H9 (cell line): ENCODE measurements at places on chromosomes 6 and 20. TPM values are rescaled to one million over a fixed set of nuclear protein-coding genes. Genes with fewer than 3 reads are reported as not detected.

- no peaks in the 10 kb centered on the region for H3K27me3 ChIP-seq
- no peak overlapping the region for H3K27ac ChIP-seq
Measured at GRCh38 chr20:23242104-23242503, 108.5 kb upstream of the NXT1 start.

Gene KIF25
- 0.22 and 0.59 TPM in 2 replicates for total RNA-seq

GRCh38 chr6:16670183-16670582 lies 91.1 kb downstream of the ATXN1 start:
- no peak overlapping the region for H3K4me3 ChIP-seq
- no peak overlapping the region for H3K27ac ChIP-seq
- no peaks in the 10 kb centered on the region; the same call in 1 of the 2 replicates for H3K4me1 ChIP-seq
- no peak for DNase-seq

- H3K36me3 ChIP-seq = no peaks in the 10 kb centered on the region
- H3K4me3 ChIP-seq = no peak within 1 kb of the TSS
- peak; percentile 65 for DNase-seq
Measured at GRCh38 chr6:32589596-32590449, at the start of gene HLA-DRB1. Gene HLA-DRB1 (minus strand): TSS chr6:32589848. CDS start chr6:32589742, 106 bp downstream.

DNA sequence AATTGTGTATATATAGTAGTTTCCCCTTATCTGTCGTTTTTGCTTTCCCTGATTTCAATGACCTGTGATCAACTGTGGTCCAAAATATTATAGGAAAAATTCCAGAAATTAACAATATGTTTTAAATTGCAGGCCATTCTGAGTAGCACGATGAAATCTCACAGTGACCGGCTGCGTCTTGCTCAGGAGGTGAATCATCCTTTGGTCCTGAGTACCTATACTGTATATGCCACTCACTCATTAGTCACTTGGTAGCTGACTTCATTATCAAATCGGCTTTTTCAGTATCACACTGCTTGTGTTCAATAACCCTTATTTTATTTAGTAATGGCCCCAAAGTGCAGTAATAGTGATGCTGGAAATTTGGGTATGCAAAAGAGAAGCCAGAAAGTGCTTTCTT lies 728.3 kb upstream of the EYS start:
- DNase-seq = no peak
- no peaks in the 10 kb centered on the region for H3K27me3 ChIP-seq
- H3K36me3 ChIP-seq = no peaks in the 10 kb centered on the region
- no peak overlapping the region for H3K27ac ChIP-seq

DNA sequence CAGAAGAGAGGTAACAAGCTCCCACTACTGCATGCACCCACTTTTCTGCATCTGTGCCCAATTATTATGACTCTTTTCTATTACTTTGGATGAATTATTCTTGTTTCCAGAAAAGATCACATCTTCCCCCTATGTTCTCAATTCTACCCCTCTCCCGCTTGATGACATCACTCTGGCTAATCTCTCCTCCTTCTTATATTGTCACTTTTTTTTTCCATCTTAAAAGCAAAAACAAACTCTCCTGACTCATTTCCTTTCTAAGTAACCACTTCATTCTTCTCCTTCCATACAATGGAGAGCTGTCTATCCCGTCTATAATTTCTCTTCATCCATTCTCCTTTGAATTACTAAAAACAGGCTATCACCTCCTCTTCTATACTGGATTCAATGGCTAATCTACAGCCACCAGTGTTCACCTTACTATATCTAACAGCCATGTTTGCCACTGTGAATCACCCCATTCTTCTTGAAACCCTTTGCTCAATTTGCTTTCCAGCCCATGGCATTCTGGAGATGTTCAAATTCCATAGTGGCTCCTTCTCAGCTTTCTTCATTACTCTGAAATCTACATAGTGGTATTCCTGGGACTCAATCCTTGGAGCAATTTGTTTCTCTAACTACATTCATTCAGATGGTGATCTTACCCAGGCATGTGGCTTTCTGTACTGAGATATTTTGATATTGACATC lies 378.4 kb downstream of the ARHGAP18 start:
- DNase-seq = no peak
- no peaks in the 10 kb centered on the region for H3K36me3 ChIP-seq
- H3K4me3 ChIP-seq = no peak overlapping the region
- H3K27me3 ChIP-seq = no peaks in the 10 kb centered on the region
- peaks cover 5% of the 10 kb centered on the region; the same call in 1 of the 2 replicates for H3K4me1 ChIP-seq

DNA sequence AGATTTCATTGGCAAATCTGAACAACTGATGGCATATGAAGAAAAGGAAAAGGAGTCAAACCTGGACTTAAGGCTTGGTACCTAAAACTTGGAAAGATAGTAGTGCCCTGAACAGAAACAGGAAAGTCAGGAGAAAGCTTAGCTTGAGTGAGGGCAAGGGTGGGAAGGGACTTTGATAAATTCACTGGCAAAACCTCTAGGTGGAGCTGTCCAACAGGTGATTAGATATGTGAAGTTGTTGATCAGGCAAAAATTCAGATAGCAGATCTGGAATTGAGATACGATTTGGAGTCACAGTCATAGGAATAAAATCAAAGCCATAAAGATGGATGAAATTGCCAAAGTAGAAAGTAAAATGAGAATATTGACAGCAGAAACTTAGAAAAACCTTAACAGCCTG lies 16.1 kb upstream of the ZNF292 start:
- no peaks in the 10 kb centered on the region for H3K4me1 ChIP-seq
- no peaks in the 10 kb centered on the region for H3K27me3 ChIP-seq
- no peak overlapping the region for H3K4me3 ChIP-seq
- DNase-seq = no peak
- peaks cover 24% of the 10 kb centered on the region for H3K36me3 ChIP-seq
- no peak overlapping the region for H3K27ac ChIP-seq

Gene RIPOR3
- total RNA-seq = 0.46 and 0.48 TPM in 2 replicates

DNA sequence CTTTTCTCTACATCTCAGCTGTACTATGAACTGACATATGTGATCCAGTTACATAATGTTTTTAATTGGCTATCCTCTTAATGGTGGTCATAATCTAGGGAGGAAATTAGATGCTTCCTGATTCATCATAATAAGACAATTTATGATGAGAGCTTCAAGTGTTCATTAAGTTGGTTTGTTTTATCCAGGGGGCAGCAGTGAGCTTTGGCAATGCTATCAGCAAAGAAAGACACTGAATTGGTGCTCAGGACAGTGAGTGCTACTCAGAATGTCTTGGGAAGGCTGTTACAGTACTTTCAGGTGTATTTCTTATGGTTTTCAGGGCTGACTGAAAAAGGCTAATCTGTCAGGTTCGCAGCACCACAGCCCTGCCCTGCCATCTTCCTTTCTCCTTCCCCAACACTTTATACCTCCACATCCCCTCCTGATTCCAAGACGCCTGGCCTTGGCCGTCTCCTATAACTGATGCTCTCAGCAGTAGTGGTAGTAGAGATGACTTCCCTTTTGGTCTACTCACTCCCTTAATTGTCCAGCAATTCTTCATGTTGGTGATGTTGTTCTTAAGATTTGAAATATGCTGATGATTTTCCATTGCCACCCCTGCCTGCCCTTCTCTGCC lies 67.0 kb upstream of the TNFAIP3 start:
- H3K27me3 ChIP-seq = no peaks in the 10 kb centered on the region
- H3K36me3 ChIP-seq = no peaks in the 10 kb centered on the region

DNA sequence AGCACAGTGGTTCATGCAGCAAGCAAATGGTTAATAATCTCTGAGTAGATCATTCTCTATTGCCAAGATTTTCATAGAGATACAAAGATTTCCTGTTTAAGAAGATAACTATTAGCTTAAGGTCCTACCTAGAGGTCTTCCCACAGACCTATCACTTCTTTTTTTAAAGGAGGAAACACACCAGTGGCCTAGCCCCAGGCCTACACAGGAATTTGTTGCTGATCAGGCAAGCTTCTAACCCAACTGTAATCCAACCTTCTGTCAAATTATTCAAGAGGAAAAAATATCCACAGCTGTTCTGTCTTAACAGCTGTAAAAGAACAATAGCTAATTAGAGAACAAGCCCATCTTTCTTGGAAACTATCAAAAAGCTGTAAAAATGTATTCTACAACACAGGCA lies 332.8 kb downstream of the BTBD9 start:
- DNase-seq = no peak
- no peaks in the 10 kb centered on the region for H3K36me3 ChIP-seq
- no peaks in the 10 kb centered on the region for H3K4me1 ChIP-seq
- H3K27me3 ChIP-seq = no peaks in the 10 kb centered on the region
- no peak overlapping the region for H3K27ac ChIP-seq

- peak overlapping the region; percentile 52 for H3K4me3 ChIP-seq
- H3K27ac ChIP-seq = no peak overlapping the region
Measured at GRCh38 chr6:158703837-158704822, 54.3 kb downstream of the SYTL3 start.

DNA sequence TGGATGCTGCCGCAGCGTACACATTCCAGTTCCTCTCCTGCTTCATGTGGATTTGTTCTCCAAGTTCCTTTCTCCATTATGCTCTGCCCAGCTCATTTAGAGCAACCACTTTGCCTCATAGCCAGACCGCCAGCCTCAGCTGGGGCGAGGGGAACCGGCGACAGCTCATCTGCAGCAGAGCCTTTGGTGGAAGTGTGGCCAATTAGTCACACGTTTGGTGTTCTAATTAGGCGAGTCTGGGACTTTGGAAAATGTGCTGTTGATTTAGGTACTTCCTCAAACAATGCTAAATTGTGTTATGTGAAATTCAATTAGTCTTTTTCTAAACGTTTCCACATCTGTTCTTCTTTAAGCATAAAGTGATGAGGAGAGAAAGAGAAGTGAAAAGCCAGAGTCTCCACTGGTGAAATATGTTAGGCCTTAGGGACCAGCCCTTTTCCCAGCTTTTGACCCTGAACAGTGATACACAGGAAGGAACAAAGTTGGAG lies 217.9 kb downstream of the TBX18 start:
- H3K4me1 ChIP-seq = no peaks in the 10 kb centered on the region
- H3K36me3 ChIP-seq = no peaks in the 10 kb centered on the region

- DNase-seq = no peak
- no peaks in the 10 kb centered on the region; the same call in 2 of the 3 replicates for H3K36me3 ChIP-seq
- H3K4me1 ChIP-seq = no peaks in the 10 kb centered on the region
Measured at GRCh38 chr20:24117383-24117782, 128.8 kb upstream of the GGTLC1 start.

DNA sequence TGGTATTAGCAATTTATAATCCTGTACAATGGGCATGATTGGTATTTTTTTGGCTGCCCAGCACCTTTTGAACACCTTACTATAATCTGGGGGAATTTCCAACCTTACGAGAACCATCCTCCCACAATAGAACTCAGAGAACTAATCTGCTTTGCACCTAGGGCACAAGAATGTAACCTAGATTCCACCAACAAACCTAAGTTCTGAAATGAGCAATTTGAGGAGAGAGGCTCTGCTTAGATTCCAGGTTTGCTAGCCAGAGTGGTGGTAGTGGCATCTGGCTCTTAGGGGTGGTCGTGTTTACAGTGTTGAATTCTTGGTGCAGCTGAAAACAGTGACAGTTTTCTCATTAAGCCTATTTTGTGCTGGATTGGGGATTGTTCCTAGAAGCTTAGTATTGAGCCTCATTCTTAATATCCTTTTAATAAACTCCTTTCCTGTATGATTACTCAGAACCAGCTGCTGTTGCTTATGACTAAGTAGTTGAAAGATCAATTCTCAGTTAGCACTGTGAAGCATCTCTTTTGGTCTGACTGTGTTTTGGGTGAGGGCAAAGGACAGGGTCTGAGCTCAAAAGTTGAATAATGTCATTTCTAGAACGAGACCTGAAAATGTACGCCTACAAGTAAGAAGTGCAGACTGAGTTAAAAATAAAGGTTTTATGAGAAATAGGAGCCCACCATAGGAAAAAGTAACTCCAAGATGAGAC lies 385.6 kb downstream of the CDKAL1 start:
- H3K36me3 ChIP-seq = peaks cover 17% of the 10 kb centered on the region
- peaks cover 4% of the 10 kb centered on the region; the same call in 1 of the 2 replicates for H3K4me1 ChIP-seq
- no peak overlapping the region for H3K27ac ChIP-seq
- DNase-seq = no peak
- H3K27me3 ChIP-seq = no peaks in the 10 kb centered on the region
- no peak overlapping the region for H3K4me3 ChIP-seq

Gene BPIFB4
- not detected in 2 replicates for total RNA-seq

DNA sequence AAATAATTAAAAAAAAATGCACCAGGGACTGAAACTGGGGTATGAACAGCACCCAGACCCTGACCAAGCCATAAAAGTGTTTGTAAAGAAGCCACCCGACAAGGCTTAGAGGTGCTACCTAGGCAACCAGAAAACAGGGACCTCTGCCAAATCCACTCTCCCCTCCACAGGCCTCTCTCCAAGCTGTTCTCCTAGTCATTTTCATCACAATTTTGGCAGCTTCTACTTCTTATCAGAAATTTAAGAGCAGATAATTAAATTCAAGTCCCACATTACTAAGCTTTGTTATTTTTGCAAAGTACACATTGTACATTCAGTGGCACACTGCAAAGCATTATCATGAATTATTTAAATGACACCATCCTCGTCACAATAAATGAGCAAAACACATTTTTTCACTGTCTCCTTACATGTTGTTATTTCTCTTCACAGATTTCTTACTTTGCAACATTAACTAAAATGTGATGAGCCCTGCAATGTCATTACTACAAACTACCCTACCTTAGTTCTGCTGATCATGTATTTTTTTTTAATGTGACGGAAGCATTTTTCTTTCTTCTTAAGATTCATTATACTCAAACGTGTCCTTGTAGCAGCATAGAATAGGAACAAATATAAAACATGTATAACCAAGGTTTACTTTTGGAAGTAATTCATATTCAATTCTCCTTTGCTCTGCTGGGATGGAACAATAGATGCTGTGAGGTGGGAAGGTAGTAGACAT lies 38.1 kb downstream of the ECT2L start:
- no peak overlapping the region for H3K4me3 ChIP-seq
- no peak for DNase-seq
- H3K27me3 ChIP-seq = no peaks in the 10 kb centered on the region
- no peaks in the 10 kb centered on the region for H3K36me3 ChIP-seq

Gene RIMS4
- total RNA-seq = 15.5 and 16.3 TPM in 2 replicates

GRCh38 chr6:55167860-55168259 lies 6.5 kb upstream of the HCRTR2 start:
- no peak overlapping the region for H3K27ac ChIP-seq
- H3K36me3 ChIP-seq = no peaks in the 10 kb centered on the region
- H3K4me3 ChIP-seq = no peak overlapping the region
- H3K27me3 ChIP-seq = no peaks in the 10 kb centered on the region
- DNase-seq = no peak
- no peaks in the 10 kb centered on the region for H3K4me1 ChIP-seq

Gene FAM83C
- total RNA-seq = not detected in 2 replicates

Gene TSHZ2
- total RNA-seq = 0.07 TPM in 1 of 2 replicates, not detected in the other

Gene HLA-DRB1
- total RNA-seq = 24.7 and 25.9 TPM in 2 replicates

Gene LY6G5C
- total RNA-seq = 1.8 and 2.2 TPM in 2 replicates

Gene ELOVL4
- total RNA-seq = 10.1 and 10.9 TPM in 2 replicates

Gene DZANK1
- 9.6 and 10.5 TPM in 2 replicates for total RNA-seq

DNA sequence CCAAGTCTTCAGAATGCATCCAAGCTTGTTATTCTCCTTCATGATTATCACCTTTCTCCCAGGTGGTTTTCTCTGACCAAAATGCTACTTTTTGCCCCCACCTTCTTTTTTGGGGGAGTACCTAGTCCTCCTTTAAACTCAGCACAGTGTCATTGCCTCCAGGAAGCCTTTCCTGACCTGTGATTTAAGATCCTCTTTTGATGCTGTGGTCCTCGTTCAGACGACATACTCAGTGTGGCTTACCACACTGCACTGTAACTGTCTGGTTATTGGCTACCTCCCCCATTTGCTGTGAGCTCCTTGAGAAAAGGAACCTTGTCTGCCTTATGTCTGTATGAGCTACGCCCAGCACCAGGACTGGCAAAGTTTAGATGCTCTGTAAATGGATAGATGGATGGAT lies 14.6 kb downstream of the SAYSD1 start:
- H3K27me3 ChIP-seq = no peaks in the 10 kb centered on the region
- DNase-seq = no peak
- no peaks in the 10 kb centered on the region for H3K4me1 ChIP-seq
- H3K27ac ChIP-seq = no peak overlapping the region
